Thoracic aorta (tissue), 2 donors: ENCODE measurements at places on chromosomes 3 and 15.

GRCh38 chr3:85570819-85571218 is 612.0 kb downstream of the CADM2 start:
- no peak for DNase-seq

GRCh38 chr15:66298803-66299251 is 5.5 kb downstream of the DIS3L start:
- no peak for DNase-seq

DNA sequence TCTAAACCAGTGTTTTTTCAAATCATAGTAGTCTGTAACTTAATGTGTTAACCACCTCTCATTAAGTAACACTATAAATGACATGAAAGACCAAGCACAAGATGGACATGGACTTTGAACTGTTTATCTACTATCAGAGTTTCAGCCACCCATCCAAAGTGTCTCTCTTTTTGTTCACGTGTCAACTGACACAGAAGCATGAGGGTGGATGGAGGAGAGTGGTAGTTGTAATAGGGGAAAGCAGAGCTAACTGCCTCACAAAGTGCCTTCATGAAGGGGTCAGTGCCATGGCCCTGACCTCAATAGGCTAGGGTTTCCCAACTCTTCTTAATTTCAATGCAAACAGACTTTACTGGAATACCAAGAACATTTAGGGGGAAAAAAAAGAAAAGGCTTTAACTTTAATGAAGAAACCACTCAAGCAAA is 32.1 kb upstream of the TRPM7 start:
- DNase-seq: no peak

DNA sequence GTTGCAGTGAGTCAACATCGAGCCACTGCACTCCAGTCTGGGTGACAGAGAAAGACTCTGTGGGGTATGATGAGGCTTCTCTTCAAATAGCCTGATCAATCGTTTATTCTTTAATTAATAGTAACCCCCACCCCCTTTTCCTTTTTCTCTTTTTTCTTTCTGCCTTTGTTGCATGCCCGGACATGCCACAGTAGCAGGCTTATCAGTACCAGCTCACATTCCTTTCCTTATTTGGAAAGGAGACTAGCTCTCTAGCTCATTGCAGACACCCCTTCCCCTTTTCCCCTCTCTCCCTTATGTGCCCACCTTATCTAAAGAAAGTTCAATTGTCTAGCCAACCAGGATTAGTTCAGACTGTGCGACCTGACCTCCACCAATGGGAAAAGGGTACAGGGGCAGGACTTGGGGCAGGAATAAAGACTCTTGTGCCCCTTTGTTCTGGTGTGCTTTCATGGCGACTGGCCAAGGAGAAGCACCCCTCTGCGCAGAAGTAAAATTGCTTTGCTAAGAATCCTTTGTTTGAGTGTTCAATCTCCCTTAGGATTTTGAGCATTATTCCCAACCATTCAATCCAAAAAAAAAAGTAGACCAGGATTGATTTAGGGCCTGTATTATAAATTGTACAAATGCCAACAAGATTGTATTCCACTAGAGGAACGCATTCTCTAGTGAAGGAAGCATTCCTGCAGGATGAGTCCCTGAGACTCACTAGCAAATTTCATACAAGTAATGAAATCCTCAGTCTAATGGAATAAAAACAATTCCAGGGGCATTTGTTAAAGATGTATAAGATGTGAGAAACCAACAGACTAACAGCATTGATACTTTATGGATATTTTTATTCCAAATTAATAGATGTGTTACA is 95.8 kb upstream of the SNRPN start:
- no peak for DNase-seq

DNA sequence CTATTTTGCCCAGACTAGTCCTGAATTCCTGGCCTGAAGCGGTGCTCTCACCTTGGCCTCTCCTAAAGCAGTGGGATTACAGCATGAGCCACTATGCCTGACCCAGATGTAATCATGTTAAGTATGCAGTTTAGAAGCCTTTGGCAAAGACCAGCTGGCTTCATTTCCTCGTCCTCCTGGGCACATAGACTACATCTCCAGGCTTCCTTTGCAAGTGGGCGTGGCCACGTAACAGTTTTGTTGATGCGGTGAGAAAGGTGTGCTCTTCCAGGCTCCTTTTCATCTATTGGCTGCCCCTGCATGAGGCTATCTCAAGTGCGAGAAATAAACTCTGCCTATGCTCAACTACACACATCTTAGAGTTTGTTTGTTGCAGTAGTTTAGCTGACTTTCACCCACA is 13.0 kb downstream of the SV2B start:
- no peak for DNase-seq

GRCh38 chr15:81161851-81162250 is 27.8 kb downstream of the CFAP161 start:
- DNase-seq: no peak

GRCh38 chr15:74418575-74419338 is 15.0 kb downstream of the SEMA7A start:
- DNase-seq: no peak

DNA sequence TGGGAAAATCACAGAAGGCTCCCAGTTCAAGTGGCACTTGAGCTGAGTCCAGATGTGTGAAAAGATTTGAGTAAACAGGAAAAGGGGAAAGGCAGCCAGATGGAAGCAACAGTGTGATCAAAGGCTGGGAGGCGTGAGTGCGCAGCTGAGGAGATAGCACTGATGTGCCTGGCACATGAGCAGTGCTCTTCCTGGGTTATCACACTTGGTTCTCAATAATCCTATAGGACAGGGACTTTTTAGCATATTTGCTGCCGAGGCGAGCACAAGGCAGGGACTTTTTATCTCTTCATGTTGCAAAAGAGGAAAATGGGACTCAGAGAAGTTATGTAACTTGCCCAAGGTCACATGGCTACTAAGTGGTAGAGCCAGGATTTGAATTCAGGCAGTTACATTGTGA is 39.6 kb downstream of the CORO2B start:
- DNase-seq: no peak

DNA sequence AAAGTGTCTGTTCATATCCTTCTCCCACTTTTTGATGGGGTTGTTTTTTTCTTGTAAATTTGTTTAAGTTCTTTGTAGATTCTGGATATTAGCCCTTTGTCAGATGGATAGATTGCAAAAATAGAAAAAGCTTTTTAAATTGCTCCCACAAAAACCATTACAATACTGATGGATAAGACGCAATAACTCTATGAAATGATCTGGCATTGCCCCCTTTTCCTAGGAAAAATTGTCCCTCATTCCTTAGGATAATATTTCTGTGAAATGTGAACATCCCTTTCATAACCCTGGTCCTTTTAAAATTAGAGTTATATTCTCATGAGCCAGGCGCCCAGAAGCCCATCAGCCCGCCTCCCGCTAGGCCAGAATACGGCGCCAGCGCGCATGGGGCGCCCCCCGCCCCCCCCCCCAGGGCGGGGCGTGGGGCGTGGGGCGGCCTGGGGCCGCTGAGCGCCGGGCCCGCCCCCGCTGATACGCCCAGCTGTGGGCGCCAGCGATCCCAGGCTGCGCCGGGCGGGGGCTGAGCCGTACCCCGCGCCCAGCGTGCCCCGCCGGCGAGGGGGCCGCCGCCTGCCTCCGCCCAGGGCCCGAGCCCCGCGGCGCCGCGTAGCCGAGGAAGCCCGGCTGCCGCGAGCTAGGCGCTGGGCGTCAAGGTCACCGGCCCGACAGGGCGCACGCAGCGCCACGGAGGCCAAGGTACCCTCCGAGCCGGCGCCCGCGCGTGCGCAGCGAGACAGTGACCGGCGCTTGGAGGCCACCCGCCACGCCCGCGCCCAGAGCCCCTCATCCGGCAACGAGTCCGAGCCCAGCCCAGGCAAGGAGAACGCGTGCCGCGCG is 11.1 kb upstream of the ROPN1B start:
- DNase-seq: no peak

- DNase-seq: no peak
Measured at GRCh38 chr3:34780973-34781372, 858.4 kb upstream of the ARPP21 start.

- DNase-seq: no peak
Measured at GRCh38 chr3:138692152-138692551, 83.6 kb downstream of the FAIM start.

- no peak for DNase-seq
Measured at GRCh38 chr3:142746646-142747045, 22.8 kb downstream of the TRPC1 start.

- no peak for DNase-seq
Measured at GRCh38 chr15:94877833-94878232, 646.5 kb downstream of the MCTP2 start.

GRCh38 chr15:57548835-57549234 is 42.9 kb upstream of the MYZAP start:
- no peak for DNase-seq

DNA sequence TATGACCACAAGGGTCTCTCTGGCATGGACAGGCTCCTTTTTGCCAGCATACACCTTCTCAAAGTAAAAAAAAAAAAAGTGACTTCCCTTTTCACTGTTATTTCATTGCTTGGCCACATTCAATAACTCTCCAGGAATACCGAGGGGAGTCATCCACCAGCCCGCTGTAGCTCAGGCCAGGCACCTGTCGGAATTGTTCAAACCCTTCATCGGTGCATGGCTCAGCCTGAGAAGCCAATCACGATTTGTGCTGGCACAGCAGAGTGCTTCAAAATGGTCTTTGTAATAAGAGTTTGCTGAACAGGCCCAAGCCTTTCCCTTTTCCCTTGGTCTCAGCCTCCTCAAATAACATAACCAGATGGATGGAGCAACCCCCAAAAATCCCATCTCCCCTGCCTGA is 145.4 kb downstream of the PDZRN3 start:
- DNase-seq: no peak

- DNase-seq: no peak
Measured at GRCh38 chr3:174278094-174278493, 581.0 kb upstream of the NAALADL2 start.

DNA sequence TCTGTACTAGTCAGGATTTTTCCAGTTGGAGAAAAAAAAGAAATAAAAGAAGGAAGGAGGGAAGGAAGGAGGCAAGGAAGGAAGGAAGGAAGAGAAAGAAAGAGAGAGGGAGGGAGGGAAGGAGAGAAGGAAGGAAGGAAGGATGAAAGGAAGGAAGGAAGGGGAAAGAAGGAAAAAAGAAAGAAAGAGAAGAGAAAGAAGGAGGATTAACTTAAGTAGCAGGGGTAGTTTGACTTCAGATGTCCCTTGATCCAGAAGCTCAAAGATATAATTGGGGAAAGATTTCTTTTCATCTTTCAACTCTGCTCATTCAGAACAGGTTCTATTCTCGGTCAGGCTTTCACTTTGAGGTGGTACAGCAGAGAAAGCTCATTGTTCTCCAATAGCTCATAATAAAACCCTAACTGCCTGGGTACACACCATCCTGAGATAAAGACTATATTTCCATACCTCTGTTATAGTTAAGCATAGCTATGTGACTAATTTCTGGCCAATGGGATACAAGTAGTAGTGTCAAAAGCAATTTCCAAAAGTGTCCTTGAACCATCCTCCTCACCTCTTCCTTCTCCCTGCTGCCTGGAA is 23.5 kb upstream of the STT3B start:
- no peak for DNase-seq

DNA sequence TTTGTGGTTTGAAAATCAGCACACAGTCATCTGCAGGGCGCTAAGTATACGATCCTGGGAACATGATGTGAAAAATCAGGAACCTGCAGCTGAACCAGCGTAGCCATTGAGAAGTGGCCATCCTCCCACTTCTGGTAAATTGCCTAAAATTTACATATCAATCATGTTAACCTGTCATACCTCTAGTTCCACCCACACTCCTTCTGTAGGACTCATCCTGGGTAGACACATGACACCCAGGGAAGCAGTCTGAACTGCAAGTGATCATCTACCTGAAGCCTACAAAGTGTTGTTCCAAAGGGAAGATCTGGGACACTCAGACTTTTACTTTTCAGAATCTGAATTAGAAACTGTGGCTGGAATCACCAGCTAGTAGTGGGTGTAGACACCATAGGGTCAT is 5.5 kb upstream of the PSMD6 start:
- DNase-seq: no peak

GRCh38 chr3:95334461-95334860 is 1271.6 kb downstream of the NSUN3 start:
- DNase-seq: no peak

DNA sequence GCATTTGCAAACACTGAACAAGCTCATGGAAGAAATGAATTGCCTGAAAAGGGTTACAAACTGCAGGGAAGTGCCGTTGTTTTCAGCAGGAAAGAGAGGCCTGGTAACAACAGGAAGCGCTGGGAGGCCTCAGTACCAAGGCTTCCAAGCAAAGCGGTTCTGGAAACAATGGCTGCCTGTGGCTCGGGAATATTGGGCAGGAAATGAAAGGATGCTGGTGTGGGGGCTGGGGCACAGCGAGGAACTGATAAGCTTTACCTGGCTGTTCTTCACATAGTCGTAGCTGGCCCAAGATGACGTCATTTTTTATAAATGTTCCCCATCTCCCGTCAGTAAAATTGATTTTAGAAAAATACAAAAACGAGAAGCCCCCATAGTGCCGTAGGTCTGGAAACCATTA is 55.9 kb downstream of the ARHGAP31 start:
- no peak for DNase-seq

GRCh38 chr15:90481023-90481422 is 48.7 kb upstream of the CRTC3 start:
- no peak for DNase-seq

- no peak for DNase-seq
Measured at GRCh38 chr3:39226106-39226741, 33.8 kb upstream of the XIRP1 start.

- no peak for DNase-seq
Measured at GRCh38 chr15:71562251-71562650, 248.1 kb upstream of the NR2E3 start.

DNA sequence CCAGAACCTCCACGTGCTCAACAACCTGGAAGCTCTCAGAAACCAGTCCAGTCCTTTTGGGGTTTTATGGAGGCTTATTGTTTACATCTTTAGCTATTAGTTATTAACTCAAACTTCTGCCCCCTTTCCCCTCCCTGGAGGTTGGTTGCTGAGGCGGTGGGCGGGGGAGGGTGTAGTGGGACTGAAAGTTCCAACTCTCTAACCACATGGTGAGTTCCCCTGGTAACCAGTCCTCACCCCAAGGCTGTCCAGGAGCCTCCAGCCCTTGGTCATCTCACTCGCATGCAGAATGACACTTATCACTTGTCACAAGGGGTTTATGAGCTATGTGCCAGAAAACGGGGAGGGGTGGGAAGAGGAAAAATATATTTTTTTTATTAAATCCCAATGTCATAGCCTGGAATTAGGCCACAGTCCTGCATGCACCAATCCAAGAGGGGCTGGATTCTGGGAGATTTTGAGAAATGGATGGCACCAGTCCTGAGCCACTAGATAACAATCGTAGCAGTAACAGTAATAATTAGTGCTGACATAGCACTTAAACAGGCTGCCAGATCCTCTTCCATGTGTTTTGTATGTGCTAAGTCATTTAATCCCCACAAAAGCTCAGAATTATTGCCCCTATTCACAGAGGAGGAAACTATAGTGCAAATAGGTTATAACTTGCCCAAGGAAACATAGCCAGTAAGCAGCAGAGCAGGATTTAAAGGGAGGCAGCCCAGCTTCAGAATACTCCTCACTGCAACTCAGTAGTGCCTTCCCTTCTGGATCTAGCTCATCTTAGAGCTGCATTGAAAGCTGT is 85.7 kb downstream of the CRYGS start:
- DNase-seq: no peak

- DNase-seq: no peak
Measured at GRCh38 chr15:57061696-57062095, 143.3 kb downstream of the TCF12 start.

GRCh38 chr15:85430406-85431204 is 50.2 kb downstream of the AKAP13 start:
- DNase-seq: no peak
